ENCODE measurements at places on chromosomes 11 and 22.

- no peak for DNase-seq
Observed at GRCh38 chr22:38944653-38945052, 12.8 kb upstream of the APOBEC3A start.

DNA sequence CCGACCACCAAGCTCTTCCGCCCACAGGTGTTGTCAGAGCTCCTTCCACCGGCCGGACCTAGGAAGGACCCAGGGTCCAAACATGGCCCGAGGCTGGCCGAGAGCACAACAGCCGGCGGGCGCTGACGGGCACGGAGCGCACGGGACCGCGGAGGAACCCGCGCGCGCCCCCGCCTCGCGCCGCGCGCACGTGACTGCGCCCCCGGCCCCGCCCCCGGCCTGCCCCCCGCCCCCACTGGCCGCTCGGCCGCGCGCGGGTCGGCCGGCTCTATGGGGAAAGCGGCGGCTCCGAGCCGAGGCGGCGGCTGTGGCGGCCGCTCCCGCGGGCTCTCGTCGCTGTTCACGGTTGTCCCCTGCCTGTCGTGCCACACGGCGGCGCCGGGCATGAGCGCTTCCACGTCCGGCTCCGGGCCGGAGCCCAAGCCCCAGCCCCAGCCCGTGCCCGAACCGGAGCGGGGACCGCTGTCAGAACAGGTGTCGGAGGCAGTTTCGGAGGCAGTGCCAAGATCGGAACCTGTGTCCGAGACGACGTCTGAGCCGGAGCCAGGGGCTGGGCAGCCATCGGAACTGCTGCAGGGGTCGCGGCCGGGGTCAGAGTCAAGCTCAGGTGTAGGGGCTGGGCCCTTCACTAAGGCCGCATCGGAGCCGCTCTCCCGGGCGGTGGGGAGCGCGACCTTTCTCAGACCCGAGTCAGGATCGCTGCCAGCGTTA, at the start of gene OSBP2:
Gene OSBP2, plus strand, starts transcription at position 235 of the 711 bp plus-strand sequence. Its CDS starts 36 bp downstream, at position 271.
- peak; percentile 80 for DNase-seq

DNA sequence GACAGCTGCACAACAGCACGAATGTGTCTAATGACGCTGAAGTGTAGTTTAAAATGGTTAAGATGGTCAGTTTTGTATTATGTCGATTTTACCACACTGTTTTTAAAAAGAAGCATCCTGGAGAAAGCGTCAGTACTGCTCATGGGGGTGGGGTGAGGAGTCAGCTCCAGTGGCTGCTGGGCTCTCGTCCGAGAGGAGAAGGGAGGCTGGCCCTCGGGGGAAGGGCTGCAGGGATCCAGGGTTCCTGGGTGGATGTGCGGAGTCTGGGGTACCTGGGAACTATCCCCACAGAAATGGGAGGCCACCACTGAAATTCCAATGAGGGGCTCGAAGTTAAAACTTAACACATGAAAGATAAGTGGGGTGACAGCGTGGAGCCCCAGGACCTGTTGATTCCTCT, 11.9 kb downstream of the C11orf21 start:
- no peak for DNase-seq

DNA sequence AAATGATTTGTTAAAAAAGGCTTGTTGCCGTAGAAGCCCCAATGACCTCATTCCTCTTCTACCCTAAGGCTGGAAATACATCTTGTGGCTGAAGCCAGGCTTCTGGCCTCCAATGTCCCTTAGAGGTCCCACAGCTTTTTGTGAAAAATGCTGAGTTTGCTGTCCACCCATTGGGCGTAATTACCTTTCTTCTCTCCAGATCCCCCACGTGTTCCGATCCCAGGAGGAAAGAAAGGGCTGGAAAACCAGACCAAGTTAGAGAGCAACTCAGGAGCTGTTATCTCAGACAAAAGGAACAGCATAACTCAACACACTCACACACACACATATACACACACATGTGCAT, 154.2 kb downstream of the MIAT start:
- no peak for DNase-seq

DNA sequence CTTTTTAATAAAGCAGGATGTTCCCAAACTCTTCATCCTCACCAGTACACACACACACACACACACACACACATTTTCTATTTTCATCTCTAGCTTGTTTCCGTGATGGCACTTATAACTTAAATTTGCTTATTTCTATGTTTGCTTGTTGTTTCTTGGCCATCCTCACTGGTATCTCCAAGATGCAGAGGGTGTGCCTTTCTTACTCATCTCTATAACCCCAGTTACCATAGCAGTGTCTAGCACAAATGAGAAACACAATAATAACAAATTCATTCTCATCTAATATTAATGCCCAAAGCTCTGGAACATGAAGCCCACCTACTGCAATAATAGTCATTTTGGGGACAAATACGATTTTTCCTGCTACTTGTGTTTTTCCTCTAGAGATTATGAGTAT, 156.3 kb downstream of the GRM5 start:
- DNase-seq = no peak

DNA sequence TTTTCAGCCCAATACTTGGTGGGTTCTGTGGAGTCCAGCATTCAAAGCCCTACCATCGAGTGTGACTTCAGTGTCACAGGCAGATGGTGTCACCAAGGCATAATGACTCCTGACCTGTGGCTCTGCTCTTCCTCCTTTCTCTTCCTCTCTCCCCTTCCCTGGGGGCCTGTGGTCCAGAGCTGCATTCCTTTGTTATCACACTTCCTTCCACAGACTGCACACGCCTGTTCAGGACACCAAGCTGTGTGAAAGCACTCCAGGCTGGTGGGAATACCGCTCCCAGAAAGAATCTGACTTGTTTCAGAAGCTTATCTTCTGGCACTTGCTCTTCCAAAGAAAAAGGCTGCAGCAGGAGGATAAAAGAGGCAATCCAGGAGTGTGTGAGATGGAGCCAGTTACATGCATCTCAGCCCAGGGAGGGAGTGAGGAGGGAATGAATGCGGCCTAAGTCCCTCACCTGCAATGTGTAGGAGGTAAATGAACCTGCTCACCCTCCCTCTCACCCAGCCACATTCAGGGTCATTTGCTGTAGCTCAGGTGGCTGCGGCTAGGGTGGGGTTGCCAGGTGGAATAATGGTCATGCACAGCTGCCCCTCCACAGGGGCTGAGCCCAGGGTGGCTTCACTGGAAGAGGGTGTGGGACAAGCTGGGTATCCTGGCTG, 79.3 kb downstream of the ADAMTS15 start:
- DNase-seq = no peak

GRCh38 chr11:128448981-128449713, 138.2 kb downstream of the ETS1 start:
- DNase-seq = peak; percentile 59

DNA sequence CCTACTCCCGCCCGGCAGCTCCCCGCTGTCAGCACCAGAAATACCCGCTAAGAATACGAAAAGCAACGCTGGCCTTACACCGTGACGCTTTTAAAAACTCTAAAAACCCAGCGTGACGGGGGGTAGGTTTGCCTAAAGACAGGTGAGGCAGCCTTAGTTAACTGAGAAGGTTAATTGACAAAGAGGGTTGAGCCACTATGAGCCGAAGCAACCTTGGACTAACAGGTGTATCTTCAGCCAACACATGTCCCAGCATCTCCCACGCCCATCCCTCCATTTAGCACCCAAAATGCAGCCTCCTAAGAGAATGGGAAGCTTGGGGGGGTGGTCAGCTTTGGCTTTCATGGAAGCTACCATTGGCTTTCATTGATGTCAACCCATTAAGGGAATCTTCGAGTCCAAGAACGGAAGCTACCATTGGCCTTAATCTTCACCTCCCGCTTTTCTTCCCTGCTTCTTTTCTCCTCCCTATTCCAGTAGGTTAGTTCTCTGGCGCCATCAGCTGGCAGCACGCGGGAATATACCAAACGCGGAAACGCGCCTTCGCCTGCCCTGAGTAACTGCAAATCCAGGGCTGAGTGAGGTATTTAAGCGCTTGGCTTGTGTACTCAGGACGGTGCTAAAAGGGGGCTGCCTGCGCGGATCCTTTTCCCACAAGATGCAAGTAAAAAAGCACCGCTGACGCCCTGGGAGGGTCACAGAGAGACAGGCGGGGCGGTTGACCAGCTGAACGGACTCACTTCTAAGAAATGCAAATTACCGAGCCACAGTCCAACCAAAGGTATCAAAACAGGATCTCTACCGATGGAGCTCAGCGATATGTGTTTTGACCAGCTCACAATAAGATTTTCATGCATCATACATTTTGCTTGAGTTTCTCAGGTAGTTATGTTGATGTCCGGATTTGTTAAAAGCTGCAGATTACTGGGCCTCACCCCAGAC, 38.5 kb upstream of the GLYATL1 start:
- peak; percentile 82 for DNase-seq

- DNase-seq = no peak
Observed at GRCh38 chr22:35541254-35541748, 670 bp downstream of the RASD2 start.

DNA sequence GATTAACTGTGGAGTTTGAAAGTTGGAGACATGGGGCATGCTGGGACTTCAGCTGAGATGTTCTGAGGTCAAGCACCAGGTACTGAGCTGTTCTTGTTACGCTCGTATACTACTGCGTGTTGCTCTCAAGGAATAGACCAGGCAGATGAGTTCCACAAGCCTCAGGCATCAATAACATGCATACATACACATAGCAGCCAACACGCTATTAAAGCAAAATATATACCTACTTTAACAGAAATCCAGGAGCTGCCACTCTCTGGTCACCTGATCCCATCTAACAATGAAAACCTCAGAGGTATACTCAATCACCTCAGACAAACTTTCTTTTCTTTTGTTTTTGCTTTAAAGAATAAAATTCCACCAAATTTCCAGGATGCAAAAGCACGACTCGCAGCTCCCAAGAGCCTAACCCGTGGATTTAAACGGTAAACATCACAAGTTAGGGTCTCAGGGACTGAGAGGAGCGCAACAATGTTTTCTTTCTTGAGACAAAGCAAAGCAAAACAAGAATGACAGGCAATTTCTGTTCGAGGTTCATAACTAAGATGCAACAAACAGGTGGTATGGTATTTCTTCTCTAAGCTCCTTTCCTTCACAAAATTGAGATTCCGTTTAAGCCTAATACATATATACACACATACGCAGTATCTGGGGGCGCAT, 16.5 kb downstream of the BLID start:
- no peak for DNase-seq
